Cardiac septum (tissue), 1 donor: ENCODE measurements at places on chromosomes 5 and 9. TPM values are rescaled to one million over a fixed set of nuclear protein-coding genes. Genes with fewer than 3 reads are reported as not detected.

The PALM2AKAP2 gene
- 165 TPM for total RNA-seq

The LCP2 gene
- 6.2 TPM for total RNA-seq

DNA sequence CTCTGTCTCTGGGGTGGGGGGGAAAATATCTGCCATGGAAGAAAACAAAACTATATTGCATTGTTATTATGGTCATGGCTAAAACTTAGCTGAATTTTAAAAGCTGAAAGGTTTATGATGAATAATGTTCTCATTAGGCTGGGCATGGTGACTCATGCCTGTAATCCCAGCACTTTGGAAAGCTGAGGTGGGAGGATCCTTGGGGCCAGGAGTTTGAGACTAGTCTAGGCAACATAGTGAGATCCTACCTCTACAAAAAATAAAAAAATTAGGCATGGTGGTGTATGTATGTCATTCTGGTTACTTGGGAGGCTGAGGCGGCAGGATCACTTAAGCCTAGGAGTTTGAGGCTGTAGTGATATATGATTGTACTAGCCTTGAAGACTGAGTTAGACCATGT is 44.5 kb downstream of the IPO11 start:
- DNase-seq: no peak

DNA sequence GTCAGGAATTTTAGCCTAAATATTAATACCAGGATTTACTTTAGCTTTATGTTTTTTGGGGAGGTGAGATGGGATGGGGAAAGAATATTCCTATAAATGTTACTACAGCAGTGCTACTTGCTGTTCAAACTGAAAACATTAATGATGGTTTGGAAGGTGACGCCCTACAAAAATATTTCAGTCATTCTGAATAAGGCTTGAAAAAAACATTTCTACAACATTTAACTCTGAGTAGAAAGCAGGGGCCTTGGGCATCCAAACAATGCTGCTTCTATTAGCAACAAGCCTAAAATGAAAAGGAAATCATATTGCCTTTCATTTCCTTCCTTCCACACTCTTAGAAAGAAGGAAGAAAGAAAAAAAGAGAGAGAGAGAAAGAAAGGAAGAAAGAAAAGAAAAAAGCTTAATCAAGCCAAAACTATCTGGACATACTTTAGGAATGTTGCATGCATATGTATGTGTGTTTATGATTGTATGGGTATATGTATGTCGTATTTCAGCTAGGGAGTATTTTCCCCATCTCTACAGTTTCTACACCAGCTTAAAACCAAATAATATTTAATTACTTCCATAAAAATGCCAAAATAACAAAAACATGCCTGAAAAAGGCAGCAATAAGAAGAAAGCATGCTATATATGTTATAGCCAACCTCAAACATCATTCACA is 16.3 kb upstream of the DAB2 start:
- no peak for DNase-seq

The LRRTM2 gene
- total RNA-seq: not detected

The STOML2 gene
- total RNA-seq: 95.2 TPM

The RECK gene
- 5.8 TPM for total RNA-seq

The KIF3A gene
- 10.9 TPM for total RNA-seq

- DNase-seq: no peak
Observed at GRCh38 chr9:88166660-88167059, 28.4 kb upstream of the SPATA31C2 start.

The TAF11L9 gene
- not detected for total RNA-seq

DNA sequence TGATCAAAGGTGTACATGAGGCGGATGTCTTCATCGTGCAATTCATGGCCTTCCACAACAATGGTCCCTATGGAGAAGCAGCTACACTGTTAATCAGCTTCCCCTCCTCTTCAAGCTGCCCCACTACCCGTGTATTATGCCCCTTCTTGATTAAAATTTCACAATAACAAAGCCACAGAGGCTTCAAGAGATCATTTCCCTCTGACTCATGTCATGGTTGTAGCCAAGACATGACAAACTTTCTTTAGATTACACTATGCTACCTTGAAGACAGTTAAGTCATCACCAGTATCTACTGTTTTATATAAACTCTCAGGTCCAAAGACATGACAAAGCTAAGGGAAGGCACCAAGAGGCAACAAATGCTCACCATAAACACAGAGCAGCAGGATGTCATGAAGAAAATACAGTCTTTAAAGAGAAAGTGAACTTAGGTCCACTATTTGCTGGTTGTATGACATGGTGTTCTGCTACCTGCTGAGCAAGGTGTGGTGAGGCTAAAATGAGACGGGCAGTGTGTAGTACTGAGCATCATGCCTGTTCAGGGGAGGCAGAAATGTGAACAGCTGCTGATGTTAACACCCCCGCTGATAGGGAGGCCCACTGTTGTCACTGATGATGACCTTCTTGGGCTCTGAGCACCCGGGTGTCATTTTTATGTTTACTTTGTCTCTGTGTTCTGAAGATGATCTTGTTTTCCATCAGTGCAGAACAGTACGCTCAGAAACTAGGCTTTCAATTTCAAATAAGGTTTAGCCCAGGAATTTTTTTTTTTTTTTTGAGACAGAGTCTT is 48.3 kb downstream of the IARS1 start:
- no peak for DNase-seq

DNA sequence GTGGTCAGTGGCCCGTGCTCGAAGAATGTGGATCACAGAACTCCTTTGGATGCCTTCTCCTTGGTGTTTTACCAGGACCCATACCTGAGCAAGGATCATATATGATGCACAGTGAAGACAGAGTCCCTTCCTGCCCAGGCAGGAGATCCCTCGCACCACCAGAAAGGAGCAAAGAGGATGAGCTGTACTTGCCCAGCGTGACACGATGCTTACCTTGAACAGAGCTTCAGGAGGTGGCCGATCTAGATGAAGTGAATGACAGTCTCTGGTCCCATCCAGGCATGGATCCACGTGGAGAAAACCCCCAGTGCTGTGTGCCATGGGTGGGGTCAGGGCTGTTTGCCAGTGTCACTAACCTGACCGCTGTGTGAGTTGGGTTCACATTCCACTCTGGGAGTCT is 455.4 kb downstream of the GADD45G start:
- no peak for DNase-seq

- DNase-seq: peak; percentile 26
Observed at GRCh38 chr5:2399096-2399495, 352.4 kb downstream of the IRX2 start.

The COL5A1 gene
- 21.6 TPM for total RNA-seq

The CEP72 gene
- total RNA-seq: 0.86 TPM

DNA sequence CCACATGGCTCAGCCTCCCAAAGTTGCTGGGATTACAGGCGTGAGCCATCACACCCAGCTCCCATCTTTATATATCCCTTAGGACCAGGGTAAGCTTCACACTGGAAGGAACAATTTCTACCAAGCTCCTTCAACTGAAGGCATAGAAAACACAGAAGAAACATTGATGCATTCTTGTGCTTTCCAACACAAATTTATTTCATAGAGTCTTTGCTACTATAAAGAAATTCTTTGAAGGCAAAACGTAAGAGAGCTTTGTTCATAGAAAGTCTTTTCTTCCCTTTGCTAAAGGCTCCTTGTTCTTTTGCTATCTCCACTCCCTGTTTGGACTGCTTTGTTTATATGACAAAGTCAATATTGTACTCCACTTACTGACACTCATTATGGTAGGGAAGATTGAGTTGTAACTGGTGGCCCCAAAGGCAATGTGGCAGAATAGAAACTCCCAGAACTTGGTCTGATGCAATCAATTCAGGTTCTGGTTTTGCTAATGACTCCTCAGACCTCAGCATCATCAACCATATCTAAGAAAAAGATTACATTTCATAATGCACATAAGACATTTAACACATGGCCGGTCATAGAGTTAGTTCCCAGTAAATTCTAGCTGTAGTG is 97.4 kb upstream of the CLINT1 start:
- DNase-seq: no peak

GRCh38 chr9:137648396-137648795 is 29.6 kb downstream of the EHMT1 start:
- no peak for DNase-seq

DNA sequence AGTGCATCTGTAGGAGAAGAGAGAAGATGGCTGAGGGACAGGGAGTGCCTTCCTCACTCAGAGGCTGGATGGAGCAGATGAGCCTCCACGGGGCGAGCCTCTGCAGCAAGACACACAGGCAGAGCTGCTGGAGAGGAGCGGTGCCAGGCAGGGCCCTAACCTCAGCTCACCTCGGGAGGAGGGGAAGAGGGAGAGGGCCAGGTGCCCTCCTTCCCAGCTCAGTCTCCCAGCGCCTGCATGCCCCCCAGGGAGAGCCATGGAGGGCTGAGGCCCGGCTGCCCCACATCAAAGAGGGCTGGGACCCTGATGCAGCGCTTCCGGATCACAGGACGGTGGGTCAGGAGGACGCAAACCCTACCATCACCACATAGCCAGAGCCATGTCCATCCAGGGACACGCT is 13.6 kb upstream of the SPATA31E1 start:
- no peak for DNase-seq

The SH3RF2 gene
- 231 TPM for total RNA-seq

The FLT4 gene
- total RNA-seq: 5.8 TPM

The NR4A3 gene
- 22.4 TPM for total RNA-seq

GRCh38 chr9:129237164-129237611 is 59.1 kb upstream of the IER5L start:
- DNase-seq: no peak

- no peak for DNase-seq
Observed at GRCh38 chr9:75979362-75979761, 88.9 kb downstream of the PCSK5 start.

GRCh38 chr9:137114220-137114612 is 317 bp downstream of the DPP7 start:
- DNase-seq: no peak

The ADAMTS12 gene
- total RNA-seq: 2.8 TPM

The GMCL2 gene
- total RNA-seq: not detected

The CDKN2A gene
- 1.2 TPM for total RNA-seq

DNA sequence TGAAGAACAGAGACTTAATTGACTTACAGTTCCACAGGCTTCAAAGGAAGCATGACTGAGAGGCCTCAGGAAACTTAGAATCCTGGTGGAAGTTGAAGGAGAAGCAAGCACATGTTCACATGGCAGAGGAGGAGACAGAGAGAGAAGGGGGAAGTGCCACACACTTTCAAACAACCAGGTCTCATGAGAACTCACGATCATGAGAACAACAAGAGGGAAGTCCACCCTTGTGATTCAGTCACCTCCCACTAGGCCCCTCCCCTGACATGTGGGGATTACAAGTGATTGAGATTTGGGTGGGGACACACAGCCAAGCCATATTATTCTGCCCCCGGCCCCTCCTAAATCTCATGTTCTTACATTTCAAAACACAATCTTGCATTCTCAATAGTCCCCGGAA is 19.5 kb downstream of the NR3C1 start:
- DNase-seq: no peak

DNA sequence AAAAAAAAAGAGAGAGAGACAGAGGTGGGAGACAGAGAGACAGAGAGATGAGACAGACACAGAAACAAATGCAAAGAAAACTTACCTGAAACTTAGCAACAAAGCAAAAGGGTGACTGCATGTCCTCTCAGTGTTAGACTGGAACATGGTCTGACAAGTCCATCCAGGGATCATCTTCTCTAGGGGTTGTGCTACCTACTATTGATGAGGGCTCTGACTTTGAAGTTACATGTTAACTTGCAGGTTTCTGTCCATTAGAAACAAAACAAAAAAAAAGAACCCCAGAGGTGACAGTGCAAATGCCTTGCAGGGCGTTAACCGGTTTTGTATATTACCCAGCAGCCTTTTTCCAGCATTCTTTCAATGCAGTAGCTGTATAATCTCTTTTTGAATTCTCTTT is 13.6 kb upstream of the SPARC start:
- DNase-seq: no peak

The PCDHB5 gene
- total RNA-seq: 3.2 TPM

GRCh38 chr9:77916410-77916819 is 115.2 kb downstream of the GNAQ start:
- DNase-seq: no peak

The PRR16 gene
- total RNA-seq: 18.1 TPM

- no peak for DNase-seq
Observed at GRCh38 chr9:8800196-8800595, 1000.6 kb upstream of the DMAC1 start.

DNA sequence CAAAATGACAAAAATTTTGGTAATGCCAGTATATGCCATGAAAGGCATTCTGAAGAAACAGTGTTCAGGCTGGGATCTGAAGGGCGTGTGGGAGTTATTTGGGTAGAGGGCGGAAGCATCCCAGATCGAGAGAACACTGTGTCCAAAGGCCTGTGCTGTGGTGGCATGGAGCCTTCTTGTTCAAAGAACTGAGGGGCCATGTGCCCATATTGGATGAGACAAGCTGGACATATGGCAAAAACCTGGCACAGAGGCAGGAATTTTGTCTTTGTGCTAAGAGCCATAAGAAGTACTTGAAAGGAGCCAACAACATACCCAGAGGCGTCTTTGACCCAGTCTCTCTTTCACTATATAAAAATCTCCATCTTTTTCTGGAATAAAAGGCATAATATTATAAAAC is 128.0 kb downstream of the SYK start:
- no peak for DNase-seq

DNA sequence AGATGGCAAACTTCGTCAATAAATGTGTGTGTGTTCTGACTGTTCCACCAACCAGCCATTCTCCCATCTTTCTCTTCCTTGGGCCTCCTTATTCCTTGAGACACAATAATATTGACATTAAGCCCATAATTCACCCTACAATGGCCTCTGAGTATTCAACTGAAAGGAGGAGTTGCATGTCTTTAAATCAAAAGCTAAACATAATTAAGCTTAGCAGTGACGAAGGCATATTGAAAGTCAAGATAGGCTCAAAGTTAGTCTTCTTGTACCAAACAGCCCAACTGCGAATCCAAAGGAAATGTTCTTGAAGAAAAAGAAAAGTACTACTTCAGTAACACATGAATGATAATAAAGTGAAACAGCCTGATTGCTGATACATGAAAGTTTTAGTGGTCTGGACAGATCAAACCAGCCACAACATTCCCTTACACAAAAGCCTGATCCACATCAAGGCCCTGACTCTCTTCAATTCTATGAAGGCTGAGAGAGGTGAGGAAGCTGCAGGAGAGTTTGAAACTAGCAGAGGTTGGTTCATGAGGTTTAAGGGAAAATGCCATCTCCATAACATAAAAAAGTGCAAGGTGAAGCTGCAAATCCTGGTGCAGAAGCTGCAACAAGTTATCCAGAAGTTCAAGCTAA is 81.4 kb downstream of the DENND1A start:
- no peak for DNase-seq
